ENCODE measurements at places on chromosomes 1 and 21.

- no peak for DNase-seq
These were observed 21.9 kb downstream of the LAMC1 start for GRCh38 chr1:183044893-183045649.

DNA sequence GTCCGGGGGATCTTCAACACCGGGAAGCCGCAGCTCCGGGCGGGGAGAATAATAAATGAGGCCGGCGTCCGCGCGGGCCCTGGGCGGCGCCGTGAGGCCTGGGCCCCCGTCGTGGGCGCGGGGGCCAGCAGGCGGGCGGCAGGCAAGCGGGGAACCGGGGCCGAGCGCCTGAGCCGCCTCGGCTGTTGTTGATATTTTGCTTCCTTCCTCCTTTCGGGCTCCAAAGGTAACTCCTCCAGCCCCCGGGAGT, at the start of gene MEF2D:
MEF2D (minus strand) TSS at position 233 of the 250 bp plus-strand sequence. CDS start 17,483 bp downstream, outside the sequence.
- no peak for DNase-seq

DNA sequence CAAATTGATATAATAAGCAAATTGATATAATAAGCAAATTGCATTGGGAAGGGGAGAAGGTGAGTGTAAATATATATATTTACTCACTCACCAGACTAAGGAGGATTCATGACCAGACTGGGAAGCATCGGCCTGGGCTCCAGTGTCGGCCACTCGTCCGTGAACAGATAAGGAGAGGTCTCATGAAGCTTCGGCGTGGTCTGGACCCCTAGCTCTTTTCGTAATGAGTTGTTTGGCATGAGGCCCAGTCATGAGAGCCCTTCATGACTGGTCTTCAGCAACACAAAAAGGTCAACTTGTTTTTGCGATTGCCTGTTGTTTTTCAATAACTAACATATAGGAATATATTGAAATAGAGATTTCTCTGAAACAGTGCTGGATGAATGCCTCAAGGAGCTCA, 222.9 kb upstream of the KCNK2 start:
- no peak for DNase-seq

DNA sequence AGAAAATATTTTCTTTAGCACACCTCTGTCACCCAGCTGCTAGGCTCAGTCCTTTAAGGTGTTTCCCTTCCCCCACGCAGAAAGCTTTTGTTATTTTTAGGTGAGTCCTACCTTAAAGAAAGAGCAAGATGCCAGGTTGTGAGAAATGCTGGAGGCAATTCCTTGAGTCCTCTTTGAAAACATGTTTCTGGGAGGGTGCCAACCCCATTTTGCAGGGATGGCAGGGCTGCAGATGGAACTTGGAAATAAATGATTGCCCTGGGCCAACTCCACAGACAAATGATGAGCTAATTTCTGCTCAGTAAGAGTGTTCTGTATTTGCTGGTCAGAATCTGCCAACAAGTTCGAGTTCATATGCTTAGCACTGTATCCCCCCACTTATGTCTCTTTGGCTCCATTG, 119.2 kb upstream of the RAB3GAP2 start:
- no peak for DNase-seq

DNA sequence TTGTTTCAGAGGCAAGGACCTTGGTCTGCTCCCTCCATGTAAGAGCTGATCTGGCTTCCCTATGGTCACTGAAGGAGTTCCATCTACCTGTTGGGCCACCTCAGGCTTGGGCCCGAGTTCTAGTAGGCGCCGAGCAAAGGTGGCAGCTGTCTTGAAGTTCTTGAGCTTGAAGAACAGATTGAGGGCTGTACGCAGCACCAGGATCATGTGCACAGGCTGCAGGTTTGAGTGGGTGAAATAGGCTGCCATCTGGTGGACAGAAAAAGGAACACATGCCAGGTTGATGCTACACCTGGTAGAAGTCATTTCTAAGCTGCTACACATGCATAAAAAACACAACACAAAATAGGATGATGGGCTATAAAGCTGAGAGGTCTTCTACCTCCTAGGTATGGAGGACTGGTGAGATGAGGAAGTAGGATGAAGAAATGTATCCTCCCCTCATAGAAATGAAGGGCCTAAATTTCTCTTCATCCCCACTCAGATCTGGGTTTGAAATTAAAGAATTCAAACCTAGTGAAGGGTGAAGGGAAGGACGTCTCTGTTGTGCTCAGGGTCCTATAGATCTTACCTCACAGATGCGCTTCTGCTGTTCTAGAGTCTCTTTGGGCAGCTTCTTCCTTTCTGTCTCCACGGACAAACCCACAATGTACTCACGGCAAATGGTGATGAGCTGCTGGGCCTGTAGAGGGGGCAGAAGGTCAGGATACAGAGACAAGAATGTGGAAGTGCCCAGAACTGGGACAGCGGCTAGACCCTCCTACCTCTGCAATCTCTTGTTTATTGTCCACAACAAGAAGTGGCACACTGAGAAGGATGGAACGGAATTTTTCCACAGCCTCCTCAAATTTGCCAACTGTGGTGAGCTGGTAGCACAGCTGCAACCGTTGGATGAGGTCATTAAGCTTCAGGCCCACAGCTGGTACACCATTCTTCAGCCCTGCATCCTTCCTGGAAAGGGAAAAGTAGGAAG, 6.6 kb upstream of the PEX19 start:
- peak; percentile 68 for DNase-seq

DNA sequence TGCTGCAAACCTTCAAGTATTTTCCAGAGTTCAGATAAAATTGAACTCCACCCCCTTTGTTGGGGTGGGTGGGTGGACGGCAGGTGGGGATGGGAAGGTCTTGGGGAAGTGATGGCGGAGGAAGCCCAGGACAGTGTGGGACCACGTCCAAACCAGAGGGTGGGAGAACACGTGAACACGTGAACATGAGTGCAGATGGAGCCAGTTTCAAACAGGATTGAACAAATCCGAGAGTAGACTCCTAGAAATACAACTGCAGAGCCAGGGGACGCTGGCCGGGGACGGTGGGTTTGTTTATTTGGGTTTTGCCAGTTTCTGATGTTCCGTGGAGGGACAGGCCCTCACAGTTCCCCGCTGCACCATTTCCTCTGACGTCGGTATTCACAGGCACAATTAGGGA, 2.9 kb downstream of the KRTAP10-2 start:
- DNase-seq, result no peak

- DNase-seq, result no peak
These were observed 29.5 kb upstream of the CR2 start for GRCh38 chr1:207424570-207425131.

Measured in large intestine (tissue), 12 donors.